ENCODE measurements at places on chromosomes 6 and 20. TPM values are rescaled to one million over a fixed set of nuclear protein-coding genes. Genes with fewer than 3 reads are reported as not detected.
A peak's percentile ranks its signal among the peaks of the same experiment; 100 is the strongest.

DNA sequence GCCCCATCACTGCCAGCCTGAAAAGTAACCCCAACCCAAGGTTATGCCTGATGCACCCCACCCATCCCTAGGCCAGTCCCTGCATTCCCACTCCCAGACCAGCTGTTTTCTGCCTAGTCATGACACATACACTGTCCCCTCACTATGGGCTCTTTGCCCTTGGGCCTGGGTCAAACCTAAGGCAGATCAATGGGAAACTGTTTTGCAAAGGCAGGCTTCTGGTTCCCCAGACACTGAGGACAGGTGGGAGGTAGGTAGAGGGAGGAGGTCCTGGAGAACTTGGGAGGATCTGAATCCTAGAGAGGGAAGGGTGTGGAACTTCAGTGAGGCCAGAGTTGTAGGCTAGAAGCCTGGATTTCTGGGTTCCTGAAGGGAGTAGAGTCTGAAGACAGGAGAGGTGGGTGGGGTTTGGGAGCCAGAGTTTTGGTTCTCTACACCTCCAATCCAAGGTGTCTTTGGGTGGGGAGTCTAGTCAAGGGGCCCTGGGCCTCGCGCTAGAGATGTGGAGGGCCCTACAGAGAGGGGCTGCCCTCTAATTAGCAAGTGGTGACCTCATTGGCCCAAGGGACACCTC is 2.0 kb downstream of the CLIC1 start:
- DNase-seq: no peak

DNA sequence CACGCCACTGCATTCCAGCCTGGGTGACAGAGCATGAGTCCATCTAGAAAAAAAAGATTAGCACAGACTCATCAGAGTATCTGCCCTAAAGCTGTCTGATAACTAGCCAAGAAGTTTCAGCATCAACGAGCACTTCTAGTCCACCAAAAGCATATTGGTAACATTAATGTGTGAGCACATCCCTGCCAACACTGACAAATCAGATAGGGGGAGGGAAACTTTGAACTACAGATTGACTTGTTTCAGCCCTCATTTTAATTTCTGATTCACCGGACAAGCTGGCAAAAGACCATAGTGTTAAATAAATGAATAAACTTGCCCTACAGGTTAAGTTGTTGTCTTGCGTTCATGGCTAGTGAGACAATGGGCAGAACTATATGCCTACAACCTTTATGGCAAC is 7.7 kb upstream of the SEC63 start:
- no peak for DNase-seq

- DNase-seq: no peak
These were observed 420.6 kb upstream of the MMS22L start for GRCh38 chr6:97703661-97704060.

- no peak for DNase-seq
These were observed 356.0 kb upstream of the JARID2 start for GRCh38 chr6:14889611-14890593.

- DNase-seq: no peak
These were observed 56.5 kb upstream of the HFE start for GRCh38 chr6:26030716-26031115.

MLN gene
- total RNA-seq: not detected

DNA sequence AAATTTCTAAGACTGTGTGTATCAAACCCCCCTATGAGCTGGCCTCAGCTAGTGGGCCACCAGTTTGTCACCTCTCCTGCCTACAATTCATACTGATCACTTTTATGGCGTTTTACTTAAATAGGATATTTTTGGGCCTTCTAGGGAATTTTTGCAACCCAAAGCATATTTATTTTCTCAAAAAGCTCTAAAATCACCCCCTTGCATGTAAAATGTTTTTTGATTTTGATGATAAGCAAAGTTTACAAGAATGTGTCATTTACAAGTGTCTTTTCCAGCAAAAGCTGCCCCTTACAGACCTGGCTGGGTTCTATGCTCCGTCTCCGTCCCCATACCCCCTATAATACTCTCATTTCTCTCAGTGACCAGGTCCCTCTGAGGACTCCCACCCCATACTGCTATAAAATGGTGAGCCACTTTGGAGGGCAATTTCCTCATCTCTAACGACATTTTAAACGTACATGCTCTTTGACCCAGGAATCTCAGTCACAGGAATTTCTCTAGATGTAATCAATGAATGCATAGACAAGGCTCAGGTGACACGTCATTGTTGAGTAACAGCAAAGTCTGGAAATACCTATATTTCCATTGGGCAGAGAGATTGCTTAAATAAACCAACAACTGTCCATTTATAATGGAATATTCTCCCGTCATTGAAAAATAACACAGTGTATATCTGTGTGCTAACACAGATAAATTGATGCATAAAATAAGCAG is 13.9 kb upstream of the OCSTAMP start:
- DNase-seq: no peak

DNA sequence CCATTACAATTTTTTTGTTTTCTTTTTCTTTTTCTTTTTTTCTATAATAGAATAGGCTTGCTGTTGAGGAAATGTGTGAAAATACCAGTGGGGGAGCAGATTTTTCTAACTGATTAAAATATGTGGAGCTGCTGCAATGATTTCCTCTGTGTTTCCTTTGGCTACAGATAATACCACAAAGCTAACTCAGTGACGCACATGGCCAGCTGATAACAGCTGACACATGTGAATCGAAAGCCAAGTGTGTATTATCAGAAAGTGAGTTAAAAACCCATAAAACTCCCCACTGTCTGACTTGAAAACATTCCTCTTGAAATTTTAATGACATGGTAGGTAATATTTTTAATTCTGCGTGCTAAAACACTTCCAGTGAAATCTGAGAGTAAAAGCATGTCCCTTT is 70.8 kb upstream of the AHI1 start:
- DNase-seq: peak; percentile 65

GRCh38 chr6:36443471-36444428 is 950 bp downstream of the KCTD20 start:
- peak; percentile 19 for DNase-seq

SEL1L2 gene
- not detected for total RNA-seq

GRCh38 chr6:37700620-37700973 is 2.9 kb upstream of the MDGA1 start:
- no peak for DNase-seq

FHL5 gene
- total RNA-seq: 1.8 TPM

DNA sequence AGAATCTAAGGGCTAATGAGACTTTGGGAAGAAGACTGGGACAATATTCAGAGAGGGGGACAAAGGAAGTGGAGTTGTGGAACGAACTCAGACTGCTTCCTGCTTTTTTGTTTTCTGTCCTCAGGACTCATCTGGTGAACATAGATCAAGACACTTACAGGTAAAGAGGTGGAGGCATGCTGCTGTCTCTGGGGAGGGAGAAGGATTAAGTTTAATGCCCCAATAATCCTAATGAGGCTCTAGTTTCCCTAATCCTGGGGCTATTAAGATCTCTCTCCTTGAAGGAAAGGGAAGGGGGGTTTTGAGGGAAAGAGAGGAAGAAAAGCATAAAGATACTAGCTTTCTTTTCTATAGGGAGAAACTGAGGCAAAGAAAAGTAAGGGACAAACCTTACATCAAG is 4.6 kb downstream of the MSH5 start:
- DNase-seq: no peak

APOM gene
- total RNA-seq: not detected

DNA sequence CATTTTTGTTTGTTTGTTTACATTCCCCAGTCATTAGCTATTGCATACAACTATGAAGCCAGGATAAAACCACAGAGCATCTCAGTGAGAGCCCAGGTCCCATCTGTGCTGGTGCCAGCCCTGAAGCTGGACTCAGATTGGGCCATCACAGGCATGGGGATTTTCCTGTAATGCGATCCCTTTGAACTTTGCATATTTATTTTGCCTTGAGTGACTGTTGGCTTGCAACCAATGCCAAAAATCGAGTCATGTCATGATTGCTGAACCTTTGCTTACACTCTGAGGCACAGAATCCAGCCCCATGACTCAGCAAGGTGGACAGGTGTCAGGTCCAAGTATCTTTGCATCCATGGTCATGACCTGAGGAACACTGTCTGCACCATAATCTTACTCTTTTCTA is 46.2 kb upstream of the GGTLC1 start:
- no peak for DNase-seq

- peak; percentile 43 for DNase-seq
These were observed 226.0 kb upstream of the TSHZ2 start for GRCh38 chr20:52746190-52746589.

- no peak for DNase-seq
These were observed 44.3 kb upstream of the SNX9 start for GRCh38 chr6:157778719-157779118.

DNA sequence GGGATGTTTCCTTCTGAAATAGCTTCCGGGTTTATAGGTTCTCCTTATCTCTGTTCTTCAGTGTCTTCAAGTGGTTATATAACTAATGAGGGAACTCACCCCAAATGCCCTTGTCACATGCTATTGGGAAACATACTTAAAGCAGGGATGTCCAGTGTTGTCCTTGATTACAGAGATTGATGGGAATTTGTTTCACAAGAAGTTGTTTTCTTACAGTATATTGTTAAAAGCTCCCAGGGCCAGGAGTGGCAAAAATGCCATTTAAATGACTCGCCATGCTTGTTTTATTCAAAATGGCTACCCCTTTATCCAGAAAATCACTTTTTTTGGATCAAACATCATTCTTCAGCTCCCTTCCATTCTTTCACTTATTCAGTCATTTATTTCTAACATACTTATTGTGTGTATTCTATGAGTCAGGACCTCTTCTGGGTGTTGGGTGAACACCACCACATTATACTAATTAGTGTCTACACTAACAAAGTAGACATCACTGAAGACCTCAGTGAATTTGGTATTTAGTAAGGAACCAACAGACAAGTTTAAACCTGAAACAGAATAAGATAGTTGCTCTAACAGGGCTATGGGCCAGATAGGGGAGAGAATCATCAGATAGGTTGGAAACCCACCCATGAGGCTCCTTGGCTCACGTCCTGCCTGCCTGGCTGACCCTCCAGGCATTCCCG is 791.1 kb downstream of the MAFB start:
- no peak for DNase-seq

DNA sequence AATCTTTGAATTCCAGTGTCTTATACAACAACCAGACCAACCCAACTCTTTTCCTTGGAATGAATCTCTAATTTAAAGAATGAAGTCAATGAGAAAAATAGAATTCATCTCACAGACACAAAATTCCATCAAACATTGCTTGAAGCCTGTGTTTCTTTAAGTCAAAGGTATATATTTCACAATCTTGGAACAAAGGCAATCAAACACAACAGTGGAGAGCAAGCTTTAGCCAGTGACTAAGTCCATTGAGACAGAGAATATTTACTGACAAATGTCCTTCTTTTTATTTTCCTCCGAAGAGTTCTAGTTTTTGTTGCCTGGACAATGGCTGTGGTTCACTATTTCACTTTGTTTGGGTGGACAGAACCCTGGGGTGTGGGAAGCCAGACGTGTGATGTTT is 35.8 kb downstream of the MEP1A start:
- DNase-seq: no peak

ADGB gene
- total RNA-seq: 0.10 TPM

DNA sequence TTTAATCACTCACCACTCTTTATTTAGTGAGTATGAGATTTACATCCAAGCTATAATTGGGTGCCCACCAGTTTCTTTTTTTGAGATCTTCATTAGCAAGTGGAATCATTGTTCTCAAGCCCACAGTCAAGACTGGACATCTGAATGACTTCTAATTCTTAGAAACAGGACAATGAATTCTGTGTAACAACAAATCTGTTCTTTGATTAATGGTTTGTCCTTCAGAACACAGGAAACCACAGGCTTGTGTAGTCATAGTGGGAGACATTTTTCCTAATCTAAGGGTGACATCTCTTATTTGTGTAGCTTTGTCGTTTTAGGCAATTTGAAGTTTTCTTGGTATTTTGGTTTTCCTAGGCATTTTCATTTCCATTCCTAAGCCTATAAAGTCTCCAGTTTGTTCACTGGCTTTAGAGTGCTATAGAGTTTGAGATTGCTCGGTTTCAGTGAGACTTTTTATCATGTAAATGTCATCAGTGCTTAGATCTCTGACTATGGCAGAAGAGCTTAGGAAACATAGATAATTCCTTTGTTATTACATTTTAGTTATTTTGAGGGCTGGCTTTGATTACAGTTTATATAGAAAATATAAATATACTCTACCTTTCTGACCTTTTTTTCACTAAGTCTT is 903.9 kb upstream of the MAP3K7 start:
- DNase-seq: no peak

HBS1L gene
- 98.5 TPM for total RNA-seq

DNA sequence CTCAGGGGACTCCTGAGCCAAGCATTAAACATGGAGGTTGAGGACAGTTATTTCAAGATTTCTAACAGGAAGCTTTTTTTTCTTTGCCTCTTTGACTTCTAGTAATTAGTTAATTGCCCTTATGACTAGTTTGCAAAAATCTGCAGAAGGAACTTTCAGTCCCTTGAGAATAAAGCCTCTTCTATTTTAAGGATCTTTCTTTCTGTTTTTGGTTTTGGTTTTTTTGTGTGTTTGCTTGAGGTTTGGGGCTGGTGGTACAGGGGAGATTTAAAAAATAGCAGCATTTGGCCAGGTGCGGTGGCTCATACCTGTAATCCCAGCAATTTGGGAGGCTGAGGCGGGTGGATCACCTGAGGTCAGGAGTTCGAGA is 259.3 kb downstream of the BMP7 start:
- no peak for DNase-seq

DNMT3B gene
- 2.9 TPM for total RNA-seq

GRCh38 chr6:147207351-147207750 is 3.1 kb downstream of the STXBP5 start:
- DNase-seq: no peak

GRCh38 chr20:37911261-37911660 is 8.3 kb downstream of the VSTM2L start:
- DNase-seq: no peak

GRCh38 chr6:25411316-25411950 is 132.3 kb downstream of the CARMIL1 start:
- no peak for DNase-seq

GRCh38 chr6:137536104-137536773 is 42.0 kb upstream of the OLIG3 start:
- no peak for DNase-seq

DNA sequence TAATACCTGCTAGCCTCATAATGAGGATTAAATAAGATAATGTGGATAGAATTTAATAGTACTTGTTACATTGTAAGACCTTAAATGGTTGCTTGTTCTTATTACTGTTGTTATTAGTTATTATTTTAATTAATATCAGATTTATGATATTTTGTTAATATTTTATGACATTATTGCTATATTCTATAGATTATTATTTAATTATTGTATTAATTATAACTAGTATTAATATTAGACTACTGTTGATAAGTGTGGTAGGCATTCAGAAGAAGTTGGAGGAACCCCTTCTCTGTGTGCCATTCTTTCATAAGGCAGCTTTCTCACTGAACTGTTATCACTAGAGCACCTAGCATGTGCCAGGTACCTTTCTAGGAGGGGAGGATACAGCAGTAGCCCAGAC is 2.6 kb upstream of the NEDD9 start:
- DNase-seq: no peak

VSX1 gene
- total RNA-seq: not detected

BTBD9 gene
- 32.6 TPM for total RNA-seq

DNA sequence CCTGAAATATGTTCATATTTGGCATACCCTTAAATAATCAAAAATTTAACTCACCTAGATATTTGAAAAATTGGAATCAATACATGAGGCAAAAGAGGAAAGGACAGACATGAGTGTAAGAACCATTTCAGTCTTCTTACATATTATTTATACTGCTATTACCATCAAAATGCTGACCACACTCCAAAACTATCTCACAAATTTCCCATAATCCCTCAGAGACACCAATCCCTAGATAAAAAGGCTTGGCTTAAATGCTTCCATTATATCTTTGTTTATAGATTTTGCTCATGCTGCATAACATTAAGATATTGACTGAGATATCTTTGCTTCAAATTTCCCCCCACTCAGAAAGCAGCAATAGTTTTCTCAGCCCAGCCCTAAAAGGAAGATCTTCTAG is 11.7 kb upstream of the NT5DC1 start:
- DNase-seq: no peak
